Inflammatory macrophage treated with lipopolysaccharide for 4 hours (primary cell): ENCODE measurements at places on chromosomes 11 and 22.

- DNase-seq: peak; percentile 89
These were observed 45.6 kb downstream of the PISD start for GRCh38 chr22:31616315-31616980.

DNA sequence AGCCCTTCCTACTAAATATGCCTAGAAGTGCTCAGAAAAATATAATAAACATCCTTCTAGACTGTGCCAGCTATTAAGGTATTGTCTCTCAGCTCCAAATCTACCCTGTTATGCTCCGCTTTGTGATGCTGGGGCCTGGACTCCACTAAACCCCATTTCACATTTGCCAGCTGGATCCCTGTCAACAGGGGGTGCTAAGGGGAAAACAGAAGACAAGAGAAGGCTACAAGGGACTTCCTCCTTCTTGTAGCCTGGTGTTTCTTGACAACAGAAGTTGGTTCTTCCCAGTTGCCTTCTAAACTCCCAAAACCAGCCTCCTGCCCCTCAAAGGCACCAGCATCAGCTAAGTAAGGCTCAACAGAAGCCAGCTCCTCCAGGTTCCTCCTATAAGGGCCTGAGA is 5.2 kb downstream of the NUMA1 start:
- DNase-seq: peak; percentile 71

- peak; percentile 48 for DNase-seq
These were observed 719 bp downstream of the TALDO1 start for GRCh38 chr11:748007-748359.

- DNase-seq: peak; percentile 36
These were observed 71.6 kb downstream of the LRP5 start for GRCh38 chr11:68383976-68384501.

DNA sequence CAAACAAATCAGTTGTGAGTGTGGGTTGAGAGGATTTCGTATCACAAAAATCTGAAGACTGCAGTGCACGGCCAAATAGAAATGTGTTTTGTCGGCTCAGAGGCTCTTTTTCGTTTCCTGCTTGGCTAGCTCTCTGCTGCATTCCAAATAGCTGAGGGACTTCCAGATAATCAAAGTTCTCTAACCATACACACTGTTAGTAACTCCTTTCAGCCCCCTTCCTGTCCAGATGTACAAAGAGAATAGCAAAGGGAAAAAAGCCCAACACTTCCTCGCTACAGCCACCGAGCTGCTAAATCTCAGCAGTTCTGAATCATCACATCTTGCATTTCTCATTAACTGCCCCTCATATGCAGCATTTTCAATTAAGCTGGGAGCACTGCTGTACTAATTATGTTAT is 203.1 kb downstream of the TENM4 start:
- DNase-seq: no peak

DNA sequence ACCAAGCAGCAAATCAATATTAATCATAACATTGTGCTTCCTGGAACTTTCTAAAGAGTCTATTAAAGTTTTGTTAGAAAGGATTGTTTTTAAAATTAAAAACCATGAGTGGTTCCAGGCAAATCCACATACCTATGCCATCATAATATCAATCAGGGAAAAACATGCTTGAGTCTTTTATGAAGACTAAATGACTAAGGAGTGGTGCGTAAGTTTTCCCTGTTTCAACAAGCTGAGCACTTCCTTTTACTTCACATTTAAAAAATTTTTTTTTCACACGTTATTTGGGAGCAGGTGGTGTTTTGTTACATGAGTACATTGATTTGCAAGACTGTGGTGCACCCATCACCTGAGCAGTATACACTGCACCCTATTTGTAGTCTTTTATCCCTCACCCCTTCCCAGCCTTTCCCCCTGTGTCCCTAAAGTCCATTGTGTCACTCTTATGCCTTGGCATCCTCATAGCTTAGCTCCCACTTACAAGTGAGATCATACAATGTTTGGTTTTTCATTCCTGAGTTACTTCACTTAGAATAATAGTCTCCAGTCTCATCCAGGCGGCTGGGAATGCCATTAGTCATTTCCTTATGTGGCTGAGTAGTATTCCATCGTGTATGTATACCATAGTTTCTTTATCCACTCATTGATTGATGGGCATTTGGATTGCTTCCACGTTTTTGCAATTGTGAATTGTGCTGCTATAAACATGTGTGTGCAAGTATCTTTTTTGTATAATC is 1190.3 kb upstream of the RAG2 start:
- no peak for DNase-seq

- peak; percentile 61 for DNase-seq
These were observed 1.6 kb downstream of the NR1H3 start for GRCh38 chr11:47259232-47259977.

GRCh38 chr11:28420099-28420498 is 311.9 kb downstream of the METTL15 start:
- no peak for DNase-seq

DNA sequence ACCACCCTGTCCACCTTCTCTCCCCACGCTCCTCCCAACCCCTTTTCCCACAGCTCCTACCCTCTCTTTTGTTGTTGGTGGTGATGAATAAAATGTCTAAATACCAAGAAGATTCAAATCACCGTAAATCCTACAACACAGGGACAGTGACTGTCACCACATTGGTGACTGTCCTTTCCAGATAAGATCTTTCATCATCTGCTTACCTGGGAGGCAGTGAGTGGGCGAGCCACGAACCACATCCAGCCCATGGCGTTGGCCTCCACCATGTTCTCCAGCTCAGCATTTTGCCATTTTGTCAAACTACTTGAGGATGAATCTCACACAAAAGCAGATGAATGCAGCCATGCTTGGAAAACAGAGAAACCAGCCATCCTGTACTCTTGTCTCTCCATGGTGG is 6.7 kb upstream of the CYTH4 start:
- DNase-seq: no peak

GRCh38 chr22:48855013-48855412 is 972.7 kb downstream of the BRD1 start:
- DNase-seq: no peak

DNA sequence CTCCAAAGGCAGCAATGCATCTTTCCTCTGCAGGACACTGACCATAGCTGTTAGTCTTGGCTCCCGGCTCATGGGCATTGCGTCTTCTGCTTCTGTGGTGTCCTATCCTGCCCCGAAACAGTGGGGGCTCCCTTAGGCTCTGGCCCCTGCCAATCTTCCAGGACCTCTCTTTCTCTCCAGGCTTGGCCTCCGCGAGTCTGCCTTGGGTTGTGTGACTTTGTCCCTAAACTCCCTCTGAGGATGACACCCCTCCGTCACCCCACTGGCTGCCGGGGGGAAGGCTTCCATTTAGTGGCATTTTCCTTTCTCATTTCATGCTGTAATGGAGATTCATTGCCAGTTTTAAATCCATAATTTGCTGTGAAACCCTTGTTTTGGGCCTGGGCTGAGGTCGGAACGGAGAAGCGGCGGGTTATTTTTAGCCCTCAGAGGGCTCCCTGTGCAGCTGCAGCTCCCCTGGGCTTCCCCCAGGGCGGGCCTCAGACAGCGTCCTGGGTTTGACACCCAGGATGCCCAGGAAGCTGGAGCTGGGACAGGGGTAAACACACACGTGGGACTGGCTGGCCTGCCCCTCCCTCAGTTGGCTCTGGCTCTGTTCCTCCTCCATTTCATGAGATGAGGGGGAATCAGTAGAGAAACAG is 156.1 kb downstream of the ST3GAL4 start:
- DNase-seq: no peak

- DNase-seq: no peak
These were observed 12.1 kb downstream of the HPS4 start for GRCh38 chr22:26471522-26471921.

DNA sequence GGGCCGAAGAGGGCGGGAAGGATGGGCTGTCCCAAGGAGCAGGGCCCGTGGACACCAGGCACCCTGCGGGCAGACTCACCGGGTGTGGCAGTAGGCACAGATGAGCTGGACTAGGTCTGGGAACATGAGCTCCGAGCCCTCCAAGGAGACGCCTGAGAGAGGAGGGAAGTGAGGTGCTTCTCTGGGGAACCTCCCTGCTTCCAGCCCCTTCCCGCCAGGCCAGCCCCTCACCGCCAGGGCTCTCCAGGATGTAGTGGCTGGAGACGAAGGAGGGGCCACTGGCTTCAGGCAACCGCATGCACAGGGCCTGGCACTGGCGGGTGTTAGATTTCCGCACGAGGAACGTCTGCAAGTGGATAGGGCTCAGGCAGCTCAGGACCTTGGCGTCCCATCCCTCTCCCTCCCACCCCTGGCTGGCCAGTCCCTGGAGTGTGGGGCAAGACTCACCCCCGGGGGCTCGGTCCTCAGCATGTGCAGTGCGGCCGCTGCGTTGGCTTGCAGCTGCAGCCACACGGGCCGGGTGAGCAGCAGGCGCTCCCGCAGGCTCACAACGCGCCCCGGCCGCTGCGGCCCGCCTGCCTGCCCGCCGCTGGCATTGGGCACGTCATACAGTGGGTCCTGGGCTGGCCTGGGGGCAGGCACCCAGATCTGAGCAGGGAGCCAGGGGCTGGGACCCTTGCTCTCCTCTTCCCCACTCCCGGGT is 552 bp downstream of the RIN1 start:
- no peak for DNase-seq

DNA sequence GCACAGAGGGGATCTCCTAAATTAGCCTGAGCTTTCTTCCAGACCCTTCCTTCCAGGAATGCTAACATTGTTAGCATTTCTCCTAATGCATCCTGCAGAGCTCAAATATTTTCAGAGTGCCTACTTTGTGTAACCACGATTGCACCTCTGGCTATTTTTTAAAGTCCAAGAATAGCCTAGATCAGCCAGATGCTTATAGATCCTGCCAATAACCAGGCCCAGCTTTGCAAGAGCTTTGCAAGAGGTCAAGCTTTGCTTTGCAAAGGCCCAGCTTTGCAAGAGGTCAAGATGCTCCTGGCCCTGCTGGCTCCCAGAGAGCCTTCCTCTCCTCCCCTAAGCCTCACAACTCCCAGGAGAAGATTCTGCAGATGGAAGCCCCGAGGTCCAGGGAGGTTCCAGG is 491.9 kb downstream of the MN1 start:
- no peak for DNase-seq

DNA sequence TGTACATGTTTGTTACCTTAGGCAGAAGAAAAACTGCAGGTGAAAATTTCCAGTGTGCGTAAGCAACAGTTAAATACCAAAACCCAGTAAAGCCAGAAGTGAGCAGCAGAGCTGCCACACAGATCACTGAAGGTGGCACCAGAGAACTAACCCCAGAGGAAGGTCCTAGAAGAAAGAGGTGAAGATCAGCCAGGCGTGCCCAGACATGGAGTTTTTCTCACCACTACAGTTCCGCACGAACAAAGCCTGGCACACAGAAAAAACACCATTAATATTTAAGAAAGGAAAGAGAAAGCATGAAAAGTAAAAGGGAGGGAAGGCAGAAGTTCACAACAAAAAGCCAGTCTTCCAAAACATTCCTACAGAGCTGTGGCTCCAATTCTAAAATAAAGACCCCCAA is 60.7 kb downstream of the STK33 start:
- DNase-seq: no peak

GRCh38 chr11:78653294-78653909 is 78.7 kb upstream of the NARS2 start:
- DNase-seq: no peak

GRCh38 chr22:46587492-46588278 is 32.5 kb upstream of the GRAMD4 start:
- peak; percentile 24 for DNase-seq

GRCh38 chr11:112902361-112903011 is 58.7 kb upstream of the NCAM1 start:
- DNase-seq: peak; percentile 2

DNA sequence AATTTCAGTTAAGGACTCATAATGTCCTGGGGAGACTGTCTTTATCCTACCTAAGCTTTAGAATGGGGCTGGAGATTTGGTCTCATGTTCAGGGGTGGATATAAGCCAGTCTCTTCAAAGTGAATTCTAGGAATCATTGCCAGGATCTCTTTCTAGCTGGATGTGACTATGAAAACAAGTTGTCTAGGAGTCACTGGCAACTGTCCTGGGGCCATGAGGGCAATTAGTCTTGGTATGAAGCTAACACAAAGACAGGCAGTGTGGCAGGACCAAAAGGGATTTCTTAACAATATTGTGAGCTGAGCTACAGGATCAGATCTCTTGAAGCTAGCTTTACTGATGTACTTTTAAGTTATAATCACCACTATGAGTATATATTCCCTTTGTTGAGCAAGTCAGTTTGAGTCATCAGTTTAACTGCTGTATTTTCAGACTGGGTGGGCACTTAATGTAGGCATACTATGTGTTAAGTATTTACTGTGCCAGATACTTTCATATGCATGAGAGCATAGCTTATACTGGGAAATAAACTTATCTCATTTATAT is 390.0 kb upstream of the CCDC90B start:
- no peak for DNase-seq

- DNase-seq: no peak
These were observed 15.6 kb upstream of the MFNG start for GRCh38 chr22:37501610-37502341.

GRCh38 chr11:120917559-120918239 is 106.2 kb upstream of the TBCEL start:
- no peak for DNase-seq

- no peak for DNase-seq
These were observed 477.8 kb downstream of the BRD1 start for GRCh38 chr22:49349841-49350381.

GRCh38 chr22:28230671-28231070 is 311.6 kb upstream of the PITPNB start:
- DNase-seq: no peak

DNA sequence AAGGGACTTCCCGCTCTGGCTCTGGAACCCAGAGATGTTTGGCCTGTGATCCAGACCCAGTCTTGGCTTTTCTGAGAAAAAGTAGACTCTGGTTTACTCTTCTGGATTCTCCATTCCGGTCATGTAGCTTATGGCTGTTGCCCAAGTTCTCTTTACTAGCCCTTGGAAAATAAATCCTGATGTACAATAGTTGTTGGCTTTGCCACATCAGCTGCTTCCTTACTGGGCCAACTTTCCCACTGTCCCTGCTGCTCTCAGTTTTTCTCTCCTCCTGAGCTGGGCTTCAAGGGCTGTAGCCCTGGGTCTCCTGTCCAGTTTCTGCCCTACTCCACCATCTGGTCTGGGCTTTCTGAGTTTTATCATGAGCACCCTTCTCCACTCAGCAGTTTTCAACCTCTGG is 12.5 kb downstream of the PATZ1 start:
- DNase-seq: no peak

- no peak for DNase-seq
These were observed 2.4 kb downstream of the ZDHHC8 start for GRCh38 chr22:20133930-20134549.

- no peak for DNase-seq
These were observed 10.5 kb downstream of the TXN2 start for GRCh38 chr22:36470994-36471331.

GRCh38 chr11:57652662-57653061 is 3.0 kb upstream of the YPEL4 start:
- DNase-seq: peak; percentile 30

DNA sequence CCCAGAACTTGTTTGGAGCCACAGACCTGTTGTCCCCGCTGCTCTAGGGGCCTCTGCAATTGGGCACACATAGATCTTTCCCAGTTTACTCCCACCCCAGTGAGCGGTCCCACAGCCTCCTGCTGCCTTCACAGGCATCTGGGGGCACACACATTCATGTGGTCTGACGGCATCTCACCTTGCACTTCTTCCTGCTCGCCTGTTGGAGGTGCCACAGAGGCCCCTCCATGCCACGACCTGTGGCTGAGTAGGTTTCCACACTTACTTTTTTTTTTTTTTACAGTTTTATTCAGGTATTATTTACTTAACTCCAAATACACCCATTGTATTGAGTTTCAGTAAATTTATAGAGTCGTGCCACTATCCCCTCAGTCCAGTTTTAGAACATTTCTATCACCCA is 68.9 kb upstream of the SEPTIN5 start:
- DNase-seq: no peak
